ENCODE measurements at places on chromosomes 1 and 21. TPM values are rescaled to one million over a fixed set of nuclear protein-coding genes. Genes with fewer than 3 reads are reported as not detected.

Gene RGS7
- 1.9 TPM for total RNA-seq

Gene AMY1B
- not detected for total RNA-seq

Gene GPR37L1
- not detected for total RNA-seq

Gene ERG
- total RNA-seq, result 0.44 TPM

Gene ACOT11
- total RNA-seq, result 7.6 TPM

Gene INSRR
- not detected for total RNA-seq

Gene PRAMEF9
- total RNA-seq, result not detected

Gene CSRP1
- 347 TPM for total RNA-seq

Gene SH2D1B
- not detected for total RNA-seq

Gene SELE
- total RNA-seq, result 0.17 TPM

Gene TFF2
- total RNA-seq, result not detected

Gene ANGPTL3
- not detected for total RNA-seq

Gene CFAP74
- total RNA-seq, result not detected

Gene PDXK
- total RNA-seq, result 120 TPM

Gene TTC24
- total RNA-seq, result not detected

Gene G0S2
- 17.6 TPM for total RNA-seq

Gene NMNAT1
- total RNA-seq, result 18.6 TPM

Gene RFX5
- total RNA-seq, result 44.9 TPM

Gene CDK18
- 1.3 TPM for total RNA-seq

Gene KRTAP11-1
- total RNA-seq, result not detected

Gene OPN3
- total RNA-seq, result 11.1 TPM

Gene RGSL1
- not detected for total RNA-seq

Gene CYP4Z1
- total RNA-seq, result not detected

Gene WDR4
- total RNA-seq, result 8.4 TPM

Gene GSTM3
- 142 TPM for total RNA-seq

Gene GJA9
- not detected for total RNA-seq

Gene KRTAP13-2
- not detected for total RNA-seq

Gene SEC16B
- 3.1 TPM for total RNA-seq

Gene ALDH4A1
- total RNA-seq, result 28.0 TPM
